ENCODE measurements at places on chromosomes 5 and 9.

GRCh38 chr9:98997604-98998003 lies 53.9 kb downstream of the COL15A1 start:
- DNase-seq = no peak
- no peak overlapping the region for H3K4me3 ChIP-seq
- no peaks in the 10 kb centered on the region for H3K4me1 ChIP-seq

- no peak for DNase-seq
- no peaks in the 10 kb centered on the region for H3K4me1 ChIP-seq
- H3K27me3 ChIP-seq = no peaks in the 10 kb centered on the region
- no peak overlapping the region for H3K27ac ChIP-seq
These were observed 176.4 kb downstream of the XRCC4 start for GRCh38 chr5:83253720-83254119.

GRCh38 chr9:134365791-134366222 lies 39.6 kb downstream of the RXRA start:
- H3K36me3 ChIP-seq = no peaks in the 10 kb centered on the region
- H3K4me3 ChIP-seq = no peak overlapping the region
- H3K27ac ChIP-seq = peak overlapping the region; percentile 84
- H3K4me1 ChIP-seq = peaks cover 8% of the 10 kb centered on the region

DNA sequence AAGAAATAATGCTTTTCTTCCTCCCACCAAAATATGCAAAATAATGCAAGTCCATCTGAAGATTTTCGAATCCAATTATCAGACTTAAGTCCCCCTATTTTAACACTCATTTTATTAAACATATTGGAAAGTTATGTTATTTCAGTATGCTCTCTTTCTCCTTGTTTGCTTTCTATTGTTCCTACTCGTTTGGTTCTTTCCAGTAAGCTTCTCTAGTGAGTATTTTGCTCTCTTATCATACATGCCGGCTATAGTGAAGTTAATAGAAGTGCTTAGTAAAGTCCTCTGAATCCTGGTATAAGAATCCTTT lies 517 bp downstream of the ALDH1A1 start:
- H3K36me3 ChIP-seq = no peaks in the 10 kb centered on the region
- H3K4me1 ChIP-seq = peaks cover 27% of the 10 kb centered on the region
- DNase-seq = no peak
- H3K4me3 ChIP-seq = no peak overlapping the region
- no peaks in the 10 kb centered on the region for H3K27me3 ChIP-seq

DNA sequence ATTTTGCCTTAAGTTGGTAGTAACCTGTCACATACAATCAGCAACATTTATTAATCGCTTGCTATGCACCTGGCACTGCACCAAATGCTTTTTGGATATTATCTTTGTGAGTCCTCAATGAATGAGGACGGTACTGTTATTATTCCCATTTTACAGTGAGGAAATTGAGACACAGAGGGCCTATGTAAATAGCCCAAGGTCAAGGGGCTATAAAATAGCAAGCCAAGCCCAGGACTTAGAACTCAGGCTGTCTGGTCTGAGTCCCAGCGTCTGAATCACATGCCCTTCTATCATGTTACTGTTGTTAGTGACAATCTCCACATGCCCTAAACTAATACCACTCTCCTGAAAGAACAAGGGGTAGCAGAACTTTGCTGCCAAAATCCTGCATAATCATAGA lies 60.0 kb downstream of the ERAP1 start:
- peaks cover 2% of the 10 kb centered on the region for H3K4me1 ChIP-seq
- no peak overlapping the region for H3K4me3 ChIP-seq
- no peaks in the 10 kb centered on the region for H3K27me3 ChIP-seq
- no peak overlapping the region for H3K27ac ChIP-seq

DNA sequence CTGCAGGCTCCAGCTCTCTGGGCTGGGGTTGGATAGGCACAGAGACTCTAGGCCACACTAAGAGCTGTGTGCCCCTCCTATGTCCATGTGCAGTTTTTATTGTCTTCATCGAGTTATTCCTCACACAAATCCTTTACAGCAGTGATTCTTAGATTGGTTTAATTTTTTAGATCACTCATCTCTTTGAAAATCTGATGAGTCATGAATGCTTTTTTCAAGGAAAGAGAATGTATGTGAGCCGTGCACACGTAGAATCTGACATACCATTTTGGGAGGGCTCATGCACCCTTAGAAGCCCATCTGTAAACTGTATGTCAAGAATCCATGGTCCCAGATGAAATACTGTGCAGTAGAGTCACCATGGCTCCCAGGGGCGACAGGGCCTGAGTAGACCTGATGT lies 100.7 kb upstream of the S1PR3 start:
- no peaks in the 10 kb centered on the region for H3K27me3 ChIP-seq
- no peak overlapping the region for H3K4me3 ChIP-seq
- no peaks in the 10 kb centered on the region for H3K4me1 ChIP-seq
- H3K27ac ChIP-seq = no peak overlapping the region
- no peak for DNase-seq
- no peaks in the 10 kb centered on the region for H3K36me3 ChIP-seq

DNA sequence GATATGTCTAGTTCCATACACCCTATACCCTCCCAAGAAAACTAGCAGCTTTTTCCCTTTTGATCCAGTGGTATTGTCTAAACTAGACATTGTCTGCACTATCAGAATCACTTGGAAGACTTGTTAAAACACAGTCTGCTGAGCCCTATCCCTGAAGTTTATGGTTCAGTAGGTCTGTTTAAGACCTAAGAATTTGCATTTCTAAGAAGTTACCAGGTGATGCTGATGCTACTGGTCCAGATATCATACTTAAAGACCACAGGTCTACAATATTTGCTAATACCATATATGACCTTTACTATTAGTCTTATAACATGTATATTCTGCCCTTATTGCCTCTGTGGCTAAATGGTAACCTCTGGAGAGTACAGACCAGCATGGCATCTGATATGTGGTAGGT lies 23.3 kb downstream of the SKIC3 start:
- H3K36me3 ChIP-seq = peaks cover 38% of the 10 kb centered on the region
- no peak overlapping the region for H3K4me3 ChIP-seq
- no peaks in the 10 kb centered on the region for H3K27me3 ChIP-seq
- no peak overlapping the region for H3K27ac ChIP-seq
- no peaks in the 10 kb centered on the region for H3K4me1 ChIP-seq
- DNase-seq = no peak

DNA sequence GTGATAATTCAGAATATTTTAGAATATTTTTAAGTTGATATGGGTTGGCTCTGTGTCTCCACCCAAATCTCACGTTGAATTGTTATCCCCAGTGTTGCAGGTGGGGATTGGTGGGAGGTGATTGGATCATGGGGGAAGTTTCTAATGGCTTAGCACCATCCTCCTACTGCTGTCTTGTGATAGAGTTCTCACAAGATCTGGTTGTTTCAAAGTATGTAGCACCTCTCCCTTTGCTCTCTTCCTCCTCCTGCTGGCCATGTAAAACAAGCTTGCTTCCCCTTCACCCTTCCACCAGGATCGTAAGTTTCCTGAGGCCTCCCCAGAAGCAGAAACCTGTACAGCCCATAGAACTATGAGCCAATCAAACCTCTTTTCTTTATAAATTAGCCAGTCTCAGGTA lies 214.6 kb upstream of the C9orf72 start:
- no peak for DNase-seq
- no peak overlapping the region for H3K27ac ChIP-seq
- no peaks in the 10 kb centered on the region for H3K27me3 ChIP-seq

- no peak overlapping the region for H3K4me3 ChIP-seq
- no peak for DNase-seq
- H3K27ac ChIP-seq = no peak overlapping the region
- H3K4me1 ChIP-seq = peaks cover 9% of the 10 kb centered on the region
- H3K27me3 ChIP-seq = no peaks in the 10 kb centered on the region
These were observed 59.2 kb downstream of the ZCCHC7 start for GRCh38 chr9:37179576-37179975.

DNA sequence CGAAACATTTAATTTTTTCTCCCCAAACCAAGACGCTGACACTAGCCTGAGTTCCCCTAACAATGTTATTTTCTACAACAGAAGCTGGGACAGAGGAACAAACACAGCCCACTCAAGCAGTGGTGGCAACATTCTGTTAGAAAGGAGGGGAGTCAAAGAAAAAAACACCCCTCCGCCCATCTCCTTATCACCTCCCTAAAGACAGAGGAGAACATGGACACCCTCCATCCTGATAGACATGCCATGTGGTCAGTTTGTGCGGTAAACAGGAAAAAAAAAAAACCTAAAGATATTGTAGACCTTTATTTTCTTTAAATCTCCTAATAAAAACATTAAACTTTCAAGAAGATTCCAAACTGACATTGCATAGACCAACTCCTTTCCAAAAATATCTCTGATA lies 2.9 kb upstream of the DPM2 start:
- no peak overlapping the region for H3K27ac ChIP-seq
- H3K4me3 ChIP-seq = no peak overlapping the region
- H3K36me3 ChIP-seq = peaks cover 26% of the 10 kb centered on the region

- H3K27ac ChIP-seq = no peak overlapping the region
- no peaks in the 10 kb centered on the region for H3K27me3 ChIP-seq
- DNase-seq = peak; percentile 53
- no peak overlapping the region for H3K4me3 ChIP-seq
- H3K4me1 ChIP-seq = peaks cover 3% of the 10 kb centered on the region
These were observed 268.2 kb downstream of the MAST4 start for GRCh38 chr5:66864240-66864884.

GRCh38 chr9:16869131-16869881 lies 1.2 kb downstream of the BNC2 start:
- peaks cover 47% of the 10 kb centered on the region for H3K4me1 ChIP-seq
- H3K4me3 ChIP-seq = peak overlapping the region; percentile 3

DNA sequence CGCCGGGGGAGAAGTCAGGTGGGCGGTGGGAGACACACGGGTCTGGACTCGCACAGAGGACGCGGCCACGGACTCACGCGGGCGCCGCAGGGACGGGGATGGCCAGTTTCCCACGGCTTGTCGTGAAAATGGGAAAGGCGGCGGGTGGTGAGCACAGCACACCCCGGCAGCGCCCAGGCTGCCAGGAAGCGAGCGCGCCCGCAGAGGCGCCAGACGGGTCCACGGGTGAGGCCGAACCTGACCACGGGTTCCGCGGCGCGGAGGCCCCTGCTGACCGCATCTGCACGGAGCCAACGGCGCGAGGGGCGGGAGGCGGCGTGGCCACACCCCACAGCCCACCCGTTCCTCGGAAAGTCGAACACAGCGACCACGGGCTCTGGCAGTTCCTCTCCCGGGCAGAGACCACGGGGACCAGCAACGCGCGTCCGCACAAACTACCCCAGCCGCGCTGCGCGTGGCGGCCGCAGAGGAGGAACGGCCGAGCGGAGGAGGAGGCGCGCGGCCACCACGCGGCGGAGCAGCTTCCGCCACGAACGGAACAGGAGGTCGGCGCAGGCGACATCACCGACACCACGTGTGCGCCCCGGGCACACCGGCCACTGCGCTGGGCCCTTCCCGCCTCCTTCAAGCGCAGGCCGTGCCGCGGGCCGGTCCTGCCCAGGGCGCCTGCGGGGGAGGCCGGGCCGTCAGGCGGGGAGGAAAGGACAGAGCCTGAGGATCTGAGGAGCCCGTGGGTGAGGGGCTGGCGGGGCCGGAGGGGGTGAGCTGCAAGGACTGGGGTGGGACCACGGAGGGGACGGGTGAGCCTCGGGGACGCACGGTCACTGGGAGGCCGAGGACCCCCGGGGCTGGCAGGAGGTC lies 5.6 kb downstream of the EXD3 start:
- no peaks in the 10 kb centered on the region for H3K27me3 ChIP-seq
- peak; percentile 22 for DNase-seq
- H3K27ac ChIP-seq = peak overlapping the region; percentile 15
- peaks cover 6% of the 10 kb centered on the region for H3K4me1 ChIP-seq
- peak overlapping the region; percentile 6 for H3K4me3 ChIP-seq

DNA sequence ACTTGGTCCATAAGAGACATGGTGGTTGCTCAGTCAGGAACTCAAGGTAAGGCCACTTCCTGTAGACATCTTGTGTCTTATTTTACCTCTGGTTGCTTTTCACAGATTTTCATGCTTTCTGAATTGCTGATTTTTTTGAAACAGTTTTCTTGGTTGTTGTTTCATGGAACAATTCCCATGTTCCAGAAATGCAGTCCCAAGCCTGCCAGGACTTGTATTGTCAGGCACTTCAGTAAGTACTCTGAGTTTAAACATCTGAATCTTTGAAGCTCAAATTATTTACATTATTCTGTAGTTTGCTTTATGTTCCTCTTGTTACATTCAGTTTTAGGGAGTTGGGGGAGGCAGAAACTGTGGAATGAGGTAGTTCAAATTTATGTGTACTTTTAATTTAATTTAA lies 290.2 kb downstream of the DMRT2 start:
- no peaks in the 10 kb centered on the region for H3K27me3 ChIP-seq
- no peak overlapping the region for H3K4me3 ChIP-seq
- no peaks in the 10 kb centered on the region for H3K4me1 ChIP-seq
- peak; percentile 64 for DNase-seq
- no peaks in the 10 kb centered on the region for H3K36me3 ChIP-seq

GRCh38 chr9:108640230-108640629 lies 215.6 kb downstream of the ACTL7B start:
- H3K4me1 ChIP-seq = no peaks in the 10 kb centered on the region
- DNase-seq = no peak
- no peak overlapping the region for H3K27ac ChIP-seq
- H3K36me3 ChIP-seq = no peaks in the 10 kb centered on the region
- no peaks in the 10 kb centered on the region for H3K27me3 ChIP-seq
- no peak overlapping the region for H3K4me3 ChIP-seq

DNA sequence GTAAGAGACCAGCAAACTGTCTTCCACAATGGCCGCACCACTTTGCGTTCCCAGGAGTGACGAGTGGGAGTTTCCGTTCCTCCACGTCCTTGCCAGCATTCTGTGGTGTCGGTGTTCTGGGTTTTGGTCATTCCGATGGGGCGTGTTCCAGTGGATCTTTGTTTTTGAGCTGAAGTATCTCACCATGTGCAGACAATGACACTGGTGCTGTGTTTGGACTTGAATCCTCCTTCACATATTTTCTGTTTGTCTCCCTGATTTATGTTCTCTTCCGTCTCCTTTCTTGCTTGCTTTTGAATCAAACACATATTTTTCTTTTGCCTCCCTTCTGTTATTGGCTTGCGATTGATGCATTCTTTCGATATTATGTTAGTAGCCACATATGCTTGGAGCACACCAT lies 60.8 kb upstream of the IRX4 start:
- no peak overlapping the region for H3K27ac ChIP-seq
- H3K36me3 ChIP-seq = no peaks in the 10 kb centered on the region
- no peaks in the 10 kb centered on the region for H3K4me1 ChIP-seq
- H3K4me3 ChIP-seq = no peak overlapping the region

GRCh38 chr5:32814141-32814540 lies 103.0 kb downstream of the NPR3 start:
- H3K27me3 ChIP-seq = no peaks in the 10 kb centered on the region
- no peak overlapping the region for H3K27ac ChIP-seq
- no peak overlapping the region for H3K4me3 ChIP-seq
- no peaks in the 10 kb centered on the region for H3K36me3 ChIP-seq
- DNase-seq = no peak
- no peaks in the 10 kb centered on the region for H3K4me1 ChIP-seq
